ENCODE measurements at places on chromosomes 3 and 15.
A peak's percentile ranks its signal among the peaks of the same experiment; 100 is the strongest.

DNA sequence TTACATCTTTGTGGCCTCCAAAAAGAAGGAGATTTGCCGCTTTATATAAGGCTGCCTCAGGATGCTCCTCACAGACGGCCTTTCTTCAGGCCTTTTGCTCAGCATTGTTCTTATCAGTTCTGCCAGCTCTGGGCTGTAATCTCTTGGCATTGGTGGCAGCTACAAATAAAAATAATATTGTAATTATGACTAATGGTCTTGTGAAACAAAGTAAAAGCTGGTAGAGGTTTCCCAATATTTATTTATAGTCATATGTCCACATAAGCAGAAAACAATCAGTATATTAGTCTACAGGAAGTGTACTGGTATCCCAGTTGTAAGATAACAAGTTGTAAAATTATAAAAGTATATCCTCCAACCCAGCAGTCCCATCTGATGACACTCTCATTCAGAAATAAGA lies 7.3 kb downstream of the NEK4 start:
- no peak for DNase-seq

DNA sequence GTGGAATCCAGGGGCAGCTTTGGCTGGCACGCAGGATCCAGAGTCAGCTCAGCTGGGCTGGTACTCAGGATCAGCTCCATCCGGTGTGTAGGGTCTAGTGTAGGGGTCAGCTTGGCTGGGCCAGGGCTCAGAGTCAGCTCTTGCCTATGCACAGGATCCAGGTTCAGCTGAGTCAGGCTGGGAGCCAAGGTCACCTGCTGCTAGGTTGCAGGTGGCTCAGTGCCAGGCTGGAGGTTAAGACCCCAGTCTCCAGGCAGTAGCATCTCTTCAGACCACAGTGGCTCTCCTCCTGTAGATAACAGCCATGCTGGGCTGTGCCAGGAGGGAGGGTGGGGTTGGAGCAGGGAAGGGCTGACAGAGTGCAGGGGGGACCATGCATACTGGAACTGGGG lies 1.8 kb downstream of the HYAL3 start:
- DNase-seq, result no peak

DNA sequence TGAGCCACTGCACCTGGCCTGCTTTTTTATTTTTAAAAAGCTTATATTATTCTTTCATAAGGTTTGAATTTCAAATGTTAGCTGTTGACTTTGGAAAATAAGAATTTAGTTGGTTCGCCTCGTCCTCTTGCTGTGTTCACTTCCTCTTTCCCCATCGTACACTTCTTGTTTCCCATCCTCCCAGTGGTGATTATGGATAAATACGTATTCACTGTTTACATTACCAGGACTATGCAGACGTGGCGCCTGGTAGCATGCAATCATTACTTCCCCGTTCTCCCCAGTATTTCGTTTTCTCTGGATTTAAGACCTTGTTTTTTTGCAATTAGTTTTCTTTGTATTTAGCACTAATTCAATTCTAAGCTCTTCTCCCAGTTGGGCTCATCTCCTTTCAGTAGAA lies 70.1 kb downstream of the LMLN start:
- no peak for DNase-seq

DNA sequence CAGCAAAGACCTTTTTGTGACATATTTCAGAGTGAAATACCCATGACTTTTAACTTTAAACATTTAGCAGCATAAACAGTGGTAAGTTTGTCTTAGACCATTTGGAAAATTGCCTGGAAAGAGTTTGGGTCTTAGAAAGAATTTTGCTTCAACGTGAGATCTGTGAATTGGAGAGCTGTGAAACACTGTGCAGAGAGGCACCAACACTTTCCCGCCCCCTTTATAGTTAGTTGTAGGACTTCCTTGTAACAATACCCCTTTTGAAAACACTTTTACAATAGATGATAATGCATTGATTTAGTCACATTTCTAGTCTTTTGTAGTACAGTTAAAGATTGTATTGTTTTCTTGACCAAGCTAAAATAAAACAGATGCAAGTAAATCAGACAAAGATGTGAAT lies 43.5 kb upstream of the MBNL1 start:
- DNase-seq, result no peak

- DNase-seq, result peak; percentile 81
Measured at GRCh38 chr15:84658080-84658787, at the start of gene NMB. TSS of gene NMB (minus strand) at chr15:84658199. CDS start at chr15:84658152, 47 bp downstream.
